Fibroblast of skin of right biceps (primary cell): ENCODE measurements at places on chromosomes 12 and 14.

- no peak for DNase-seq
Measured at GRCh38 chr14:52776816-52777215, 14.6 kb downstream of the GNPNAT1 start.

GRCh38 chr12:3564861-3565260 is 73.9 kb downstream of the PRMT8 start:
- no peak for DNase-seq

- no peak for DNase-seq
Measured at GRCh38 chr14:55662752-55663151, 82.7 kb downstream of the KTN1 start.

- peak; percentile 72 for DNase-seq
Measured at GRCh38 chr12:93050026-93050747, 121.1 kb upstream of the EEA1 start.
